ENCODE measurements at places on chromosomes 6 and 20.

- no peak for DNase-seq
Measured at GRCh38 chr20:40686893-40687292, 2.1 kb downstream of the MAFB start.

DNA sequence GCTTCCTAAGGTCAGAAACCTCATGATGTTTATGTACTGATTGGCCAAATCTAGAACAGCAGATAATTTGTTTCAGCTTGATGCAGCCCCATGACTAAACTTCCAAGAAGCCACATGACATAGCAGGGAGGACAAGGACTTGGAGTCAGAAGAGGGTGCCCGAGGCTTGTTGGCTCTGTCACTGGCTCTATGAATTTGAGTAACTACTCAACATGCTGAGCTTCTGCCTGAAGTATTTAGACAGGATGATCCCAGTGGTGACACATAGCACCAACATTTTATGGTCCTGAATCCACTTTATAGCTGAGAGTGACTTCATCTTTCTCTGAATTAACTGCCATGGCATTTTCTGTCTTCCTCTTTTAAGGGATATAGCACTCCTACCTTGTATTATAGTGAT, 13.5 kb upstream of the TBX18 start:
- no peak for DNase-seq

GRCh38 chr6:89792881-89793280, 26.7 kb downstream of the MDN1 start:
- no peak for DNase-seq

DNA sequence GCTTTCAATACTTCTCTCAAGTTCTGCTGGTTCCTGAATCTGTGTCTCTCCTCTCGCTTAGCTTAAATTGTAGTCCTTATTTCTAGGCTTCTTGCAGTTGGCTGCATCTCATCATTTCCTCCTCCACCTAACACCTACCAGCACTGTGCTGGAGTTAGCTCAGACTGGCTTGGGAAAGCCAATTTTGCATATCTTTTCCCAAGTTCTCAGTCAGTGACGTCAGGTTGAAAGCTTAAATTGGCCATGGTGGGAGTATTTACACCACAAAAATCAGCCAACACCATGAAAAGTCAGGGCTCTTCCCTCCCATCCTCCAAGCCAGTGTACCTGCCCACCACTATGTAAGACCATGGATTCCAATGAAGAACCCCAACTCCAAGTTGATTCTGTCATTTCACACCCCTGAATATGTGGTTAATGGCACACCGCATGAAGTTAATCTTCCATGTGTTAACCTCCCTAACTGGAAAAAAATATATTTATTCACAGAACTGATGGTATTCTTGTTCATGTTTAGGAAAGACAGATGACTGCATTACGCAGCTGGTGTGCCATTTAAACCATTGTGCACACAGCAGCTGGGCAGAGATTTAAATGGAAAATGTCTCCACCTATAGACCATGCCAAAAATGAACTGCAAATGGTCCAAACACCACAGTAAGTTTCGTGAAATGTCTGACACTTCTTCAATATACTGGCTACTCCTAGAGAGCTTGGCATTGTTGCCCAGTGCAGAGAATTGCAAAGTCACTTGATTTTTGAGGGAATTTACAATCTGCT, 274.1 kb upstream of the MAP3K7 start:
- DNase-seq: no peak

GRCh38 chr6:136673571-136673970, 118.7 kb downstream of the MAP3K5 start:
- no peak for DNase-seq

DNA sequence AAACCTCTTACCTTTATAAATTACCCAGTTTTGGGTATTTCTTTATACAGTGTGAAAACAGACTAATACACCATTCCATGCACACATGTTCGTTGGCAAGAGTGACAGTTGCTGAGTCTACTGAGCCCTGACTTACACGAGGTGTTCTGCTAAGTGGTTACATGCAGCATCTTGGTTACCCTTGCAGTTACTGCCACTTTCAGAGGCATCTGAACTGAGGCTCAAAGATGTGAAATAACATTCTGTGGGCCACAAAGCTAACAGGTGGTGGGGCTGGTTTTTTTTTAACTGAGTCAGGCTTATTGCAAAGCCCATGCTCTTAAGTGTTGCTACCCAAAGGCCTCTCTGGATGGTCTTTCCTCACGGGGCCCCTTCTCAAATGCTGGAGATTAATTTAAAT, 54.4 kb upstream of the GTSF1L start:
- DNase-seq: peak; percentile 17

GRCh38 chr6:21325201-21325856, 268.2 kb upstream of the SOX4 start:
- DNase-seq: no peak

DNA sequence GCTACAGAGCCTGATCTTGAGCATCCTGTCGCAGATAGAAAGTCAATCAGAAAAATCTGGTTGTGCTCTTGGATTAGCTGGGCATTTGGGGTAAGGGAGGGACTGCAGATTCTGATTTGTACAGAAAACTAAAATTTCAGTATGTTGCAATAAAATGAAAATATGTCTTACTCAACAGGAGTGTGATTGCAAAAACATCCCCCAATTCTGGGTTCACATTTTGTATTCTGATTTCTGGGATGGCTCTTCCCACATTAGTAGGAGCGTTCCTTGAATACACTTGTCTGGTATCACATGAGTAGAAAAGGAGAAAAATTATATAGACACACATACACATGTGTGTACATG, 40.5 kb downstream of the PANK2 start:
- DNase-seq: no peak

GRCh38 chr20:32132911-32133549, 23.5 kb downstream of the TM9SF4 start:
- no peak for DNase-seq

DNA sequence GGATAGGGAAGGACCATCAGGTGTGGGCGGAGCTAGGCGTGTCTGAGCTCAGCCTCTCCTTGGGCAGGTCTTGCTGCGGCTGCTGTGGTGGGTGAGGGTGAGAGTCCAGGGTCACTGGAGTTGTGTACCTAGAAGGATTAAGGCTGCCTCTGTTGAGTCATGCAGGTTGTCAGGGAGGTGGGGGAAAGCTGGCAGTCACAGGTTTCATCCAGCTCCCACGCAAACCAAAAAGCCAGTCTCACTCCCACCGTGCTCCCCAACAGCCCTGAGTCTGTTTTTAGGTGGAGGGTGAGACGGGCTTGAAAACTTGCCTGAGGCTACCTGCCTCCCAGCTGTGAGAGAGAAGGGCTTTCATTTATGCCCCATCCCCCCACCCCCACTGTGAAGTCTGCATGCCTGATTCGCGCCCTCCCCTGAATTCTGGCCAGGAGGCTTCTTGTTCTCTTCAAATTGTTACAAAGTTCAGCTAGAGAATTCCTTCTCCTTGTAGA, 161.5 kb downstream of the MYLK4 start:
- DNase-seq: no peak

GRCh38 chr6:135600086-135600702, 102.7 kb upstream of the AHI1 start:
- DNase-seq: no peak

- DNase-seq: no peak
Measured at GRCh38 chr20:23200413-23200812, 114.3 kb upstream of the CD93 start.

DNA sequence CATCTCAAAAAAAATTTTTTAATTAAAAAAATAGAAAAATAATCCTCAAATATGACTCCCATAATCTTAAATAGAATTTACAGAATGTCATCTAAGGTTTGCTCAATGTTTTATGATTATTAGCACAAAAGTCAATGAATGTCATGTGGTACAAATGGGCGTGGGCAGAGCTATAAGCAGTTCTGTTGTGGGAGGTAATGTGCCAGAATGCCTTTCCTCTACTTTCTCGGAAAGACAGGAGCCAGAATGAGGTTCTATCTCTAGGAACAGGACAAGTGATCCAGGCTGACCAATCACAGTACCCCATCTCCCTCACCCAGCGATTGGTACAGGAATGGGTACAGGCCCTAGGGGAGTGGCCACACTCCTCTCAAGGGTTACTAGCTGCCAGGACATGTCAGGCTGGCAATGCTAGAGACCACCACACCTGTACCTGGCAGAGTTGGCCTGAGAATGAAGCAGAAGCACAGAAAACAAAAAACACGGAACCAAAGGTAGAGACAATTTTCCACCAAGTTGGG, 15.1 kb downstream of the RALGAPA2 start:
- no peak for DNase-seq

- no peak for DNase-seq
Measured at GRCh38 chr6:110656492-110656891, 158.8 kb downstream of the CDK19 start.

DNA sequence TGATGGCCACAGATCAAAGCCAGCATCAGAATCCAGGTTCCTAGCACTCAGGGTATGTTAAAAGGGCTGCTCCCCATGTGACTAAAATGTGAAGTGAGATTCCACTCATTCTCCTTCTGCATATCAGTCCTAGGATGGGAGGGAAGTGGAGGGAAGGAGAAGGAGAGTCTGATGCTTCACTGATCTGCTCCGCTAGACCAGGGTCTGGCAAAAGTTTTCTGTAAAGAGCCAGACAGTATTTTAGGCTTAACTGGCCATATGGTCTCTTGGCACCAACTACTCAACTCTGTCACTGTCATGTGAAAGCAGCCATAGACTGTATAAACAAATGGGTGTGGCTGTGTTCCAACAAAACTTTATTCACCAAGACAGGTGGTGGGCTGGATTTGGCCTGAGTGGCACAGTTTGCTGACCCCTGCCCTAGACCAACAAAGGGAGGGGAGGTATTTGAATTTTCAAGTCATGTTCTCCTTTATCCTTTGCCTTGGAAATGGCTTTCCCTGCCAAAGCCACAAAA, 22.6 kb downstream of the GHRH start:
- DNase-seq: no peak

Measured in NK-92 treated with Interleukin-12 subunit alpha and Interleukin-12 subunit beta, amount 100 ng/mL, for 24 hours (cell line).